Caco-2 (cell line): ENCODE measurements at places on chromosomes 2 and 18.

- DNase-seq = no peak
Observed at GRCh38 chr2:71361631-71362030, 30.0 kb downstream of the ZNF638 start.

GRCh38 chr18:2847317-2848246 is 776 bp downstream of the EMILIN2 start:
- no peak for DNase-seq

DNA sequence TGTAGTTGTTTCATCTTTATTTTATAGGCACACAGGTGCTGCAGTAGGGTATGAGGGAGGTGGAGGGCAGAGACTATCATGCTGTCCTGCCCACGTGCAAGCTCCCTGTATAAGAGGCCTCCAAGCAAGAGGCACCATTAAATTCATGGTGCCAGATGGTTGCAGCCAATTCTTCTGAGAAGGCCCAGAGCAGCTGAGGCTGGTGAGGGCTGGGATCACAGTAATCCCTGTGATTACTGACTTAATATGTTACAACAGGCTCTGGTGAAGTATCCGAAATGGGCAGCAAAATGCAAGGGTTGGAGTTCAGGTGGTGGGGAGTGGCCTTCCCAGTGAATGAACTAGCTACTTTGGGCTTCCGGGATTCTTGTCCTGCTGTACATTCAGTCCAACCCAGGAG is 191.9 kb upstream of the SMAD2 start:
- DNase-seq = no peak

DNA sequence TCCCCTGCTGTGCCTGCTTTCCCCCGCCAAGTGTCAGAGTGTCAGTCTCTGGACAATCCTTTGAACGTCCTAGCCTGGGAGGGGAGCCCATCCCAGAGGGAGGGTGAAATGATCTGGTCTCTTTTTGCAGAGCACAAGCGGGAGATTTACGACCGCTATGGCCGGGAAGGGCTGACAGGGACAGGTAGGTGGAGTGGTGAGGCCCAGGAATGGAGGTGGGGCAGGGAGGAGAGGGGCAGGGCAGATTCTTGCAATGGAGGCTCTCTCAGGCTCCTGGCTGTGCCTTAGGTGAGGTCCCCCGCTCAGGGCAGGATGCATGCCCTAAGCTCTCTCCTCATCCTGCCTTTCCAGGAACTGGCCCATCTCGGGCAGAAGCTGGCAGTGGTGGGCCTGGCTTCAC is 2.4 kb downstream of the DNAJB2 start:
- no peak for DNase-seq

GRCh38 chr18:80183273-80184050 is 63.9 kb downstream of the PARD6G start:
- DNase-seq = no peak

GRCh38 chr2:10906926-10907625 is 4.7 kb upstream of the KCNF1 start:
- DNase-seq = no peak

- DNase-seq = no peak
Observed at GRCh38 chr2:176004934-176005333, 2.9 kb upstream of the LNPK start.

DNA sequence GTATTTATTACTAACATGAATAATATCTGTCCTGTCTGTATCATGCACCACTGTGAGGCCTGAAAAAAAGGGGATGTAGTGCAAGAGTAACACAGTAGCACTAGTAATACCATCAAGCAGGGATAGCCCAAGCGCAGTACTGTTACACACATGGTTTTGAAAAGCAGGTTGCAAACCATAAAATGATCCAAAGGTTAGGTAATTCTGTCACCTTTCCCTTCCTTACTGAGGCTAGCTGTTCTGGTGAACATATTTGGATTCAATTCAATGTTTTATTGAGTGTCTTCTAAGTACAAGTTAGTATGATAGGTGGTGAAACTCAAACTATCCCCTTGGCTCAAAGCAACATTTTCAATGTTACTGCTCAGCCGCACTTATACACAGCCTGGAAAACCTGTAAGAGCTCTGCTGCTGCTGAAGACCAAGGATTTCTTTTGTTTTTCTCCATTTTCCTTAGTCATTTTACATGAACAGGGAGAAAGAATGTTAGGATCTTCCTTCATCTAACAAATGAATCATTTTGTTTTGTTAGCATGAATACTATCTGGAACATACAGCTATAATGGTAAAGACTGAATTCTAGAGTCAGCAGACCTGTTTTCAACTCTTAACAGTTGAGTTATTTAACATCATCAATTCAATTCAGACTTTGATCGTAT is 102.5 kb upstream of the ITPRID2 start:
- no peak for DNase-seq

GRCh38 chr18:61643884-61644647 is 248.7 kb downstream of the RNF152 start:
- DNase-seq = no peak

DNA sequence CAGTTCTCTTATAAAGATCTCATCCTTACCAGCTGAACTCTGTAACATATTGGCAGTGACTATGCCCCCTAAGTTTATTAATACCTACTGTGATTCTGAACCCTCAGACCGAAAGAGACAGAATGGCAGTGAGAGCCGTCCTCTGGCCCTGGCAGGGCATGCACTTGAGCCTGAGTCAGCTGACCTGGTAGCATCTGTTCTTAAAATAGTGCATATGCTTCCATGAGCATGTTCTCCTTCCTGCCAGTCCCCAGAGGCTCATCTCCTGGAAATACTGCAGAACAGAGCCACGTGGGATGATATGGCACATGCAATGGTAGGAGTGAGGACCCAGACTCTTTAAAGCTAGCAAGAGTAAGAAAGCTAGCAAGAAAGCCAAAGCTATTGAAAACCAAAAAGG is 59.0 kb downstream of the RASGRP3 start:
- no peak for DNase-seq

DNA sequence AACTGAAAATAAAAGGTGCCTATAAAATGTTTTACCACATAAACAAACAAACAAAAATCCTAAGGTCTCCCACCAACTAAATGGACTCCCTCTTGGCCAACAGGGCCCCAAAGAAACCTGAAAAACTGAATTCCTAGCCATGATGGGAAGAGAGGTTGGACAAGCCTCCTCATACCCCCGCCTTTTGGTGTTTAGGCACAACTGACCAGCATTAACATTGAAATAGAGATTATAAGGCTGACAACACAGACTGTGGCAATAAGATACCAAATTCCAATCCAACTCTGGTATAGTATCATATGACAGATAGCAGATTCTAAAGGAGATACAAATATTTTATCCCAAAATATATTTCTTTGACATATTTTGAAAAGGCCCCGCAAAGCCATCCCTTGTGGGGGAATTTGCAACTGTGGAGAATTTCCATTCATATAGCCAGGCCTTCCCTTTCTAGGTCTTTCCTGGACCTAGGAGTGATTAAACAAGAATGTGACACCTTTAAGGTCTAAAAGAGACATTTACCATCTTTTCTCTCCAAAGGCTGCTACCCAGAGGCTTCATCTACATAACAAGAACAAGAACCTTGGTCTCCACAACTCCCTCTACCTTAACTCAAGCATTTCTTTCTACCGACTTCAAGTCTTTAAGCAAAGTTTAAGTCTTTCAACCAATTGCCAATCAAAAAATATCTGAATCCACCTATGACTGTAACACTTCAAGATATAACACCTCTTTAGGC is 80.0 kb downstream of the CHN1 start:
- DNase-seq = no peak

- DNase-seq = no peak
Observed at GRCh38 chr2:100766806-100767205, 53.1 kb upstream of the NPAS2 start.

DNA sequence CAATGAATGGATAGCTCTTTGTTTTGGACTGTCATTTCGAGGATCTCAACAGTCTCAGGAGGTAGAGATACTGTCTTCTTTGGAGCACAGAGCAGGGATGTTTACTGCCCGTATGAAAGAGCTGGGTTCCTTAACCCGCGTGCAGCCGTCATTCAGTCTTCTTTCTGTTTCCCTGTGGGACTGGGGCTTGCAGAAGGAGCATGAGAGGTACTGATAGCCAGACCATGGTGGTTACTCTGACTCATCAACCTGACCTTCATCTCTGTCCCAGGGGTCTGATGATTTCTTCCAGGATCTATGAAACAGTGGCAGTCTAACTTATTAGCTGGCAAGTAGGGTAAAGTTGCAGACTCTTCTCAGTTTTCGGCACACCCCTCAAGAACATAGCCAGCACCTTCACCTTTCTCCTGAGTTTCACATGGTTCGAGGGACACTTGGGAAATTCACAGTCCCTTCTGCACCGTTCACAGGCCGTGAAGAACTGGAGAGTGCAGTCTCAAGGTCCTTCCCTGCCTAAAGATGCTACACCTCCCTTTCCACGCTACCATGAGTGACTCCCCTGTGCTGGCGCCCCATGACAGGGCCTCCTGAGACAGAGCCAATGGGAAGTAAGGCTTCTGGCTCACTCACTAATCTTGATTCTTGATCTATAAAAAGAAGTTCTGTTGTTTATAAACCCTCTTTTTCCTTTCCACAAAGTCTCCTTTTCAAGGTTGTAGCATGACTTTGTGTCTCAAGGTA is 226.2 kb downstream of the MC4R start:
- DNase-seq = no peak

GRCh38 chr18:70382017-70382416 is 93.2 kb downstream of the SOCS6 start:
- no peak for DNase-seq

DNA sequence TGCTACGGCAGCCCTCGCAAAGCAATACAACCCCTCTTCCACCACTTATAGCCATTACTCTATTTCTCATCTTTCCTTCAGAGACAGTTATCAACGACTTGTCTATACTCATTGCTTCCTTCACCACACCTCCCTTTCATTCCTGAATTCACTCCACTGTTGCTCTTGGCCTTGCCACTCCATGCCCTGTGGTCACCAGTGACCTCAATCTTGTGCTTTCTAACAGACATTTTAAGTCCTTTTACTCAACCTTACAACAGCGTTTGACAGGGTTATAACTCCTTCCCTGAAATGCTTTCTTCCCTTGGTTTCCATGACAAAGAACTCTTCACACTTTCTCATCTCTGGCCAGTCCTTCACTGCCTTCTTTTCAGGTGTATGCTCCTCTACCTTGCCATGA is 90.6 kb upstream of the CCDC141 start:
- DNase-seq = no peak

DNA sequence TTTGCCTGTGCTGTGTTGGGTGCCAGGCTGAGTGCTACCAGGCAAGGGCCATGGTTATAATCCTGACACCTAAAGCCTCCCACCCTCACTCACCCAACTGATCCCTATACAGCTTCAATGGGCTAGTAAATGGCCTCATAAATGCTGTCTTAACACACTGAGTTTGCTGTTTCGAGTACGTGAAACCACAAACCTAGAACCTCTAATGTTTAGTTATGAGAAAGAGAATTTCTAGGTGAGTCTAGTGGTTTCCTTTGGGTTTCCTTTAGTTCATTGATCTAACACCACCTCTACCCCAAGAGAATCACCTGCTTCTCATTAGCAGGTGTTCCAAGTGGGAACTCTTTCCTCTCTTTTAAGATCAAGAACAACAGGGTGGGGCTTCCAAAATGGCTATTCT is 172.0 kb downstream of the MC4R start:
- DNase-seq = no peak

GRCh38 chr2:97868986-97869721 is 126.6 kb downstream of the TMEM131 start:
- peak; percentile 53 for DNase-seq

- no peak for DNase-seq
Observed at GRCh38 chr2:10971888-10972260, 60.1 kb downstream of the KCNF1 start.

DNA sequence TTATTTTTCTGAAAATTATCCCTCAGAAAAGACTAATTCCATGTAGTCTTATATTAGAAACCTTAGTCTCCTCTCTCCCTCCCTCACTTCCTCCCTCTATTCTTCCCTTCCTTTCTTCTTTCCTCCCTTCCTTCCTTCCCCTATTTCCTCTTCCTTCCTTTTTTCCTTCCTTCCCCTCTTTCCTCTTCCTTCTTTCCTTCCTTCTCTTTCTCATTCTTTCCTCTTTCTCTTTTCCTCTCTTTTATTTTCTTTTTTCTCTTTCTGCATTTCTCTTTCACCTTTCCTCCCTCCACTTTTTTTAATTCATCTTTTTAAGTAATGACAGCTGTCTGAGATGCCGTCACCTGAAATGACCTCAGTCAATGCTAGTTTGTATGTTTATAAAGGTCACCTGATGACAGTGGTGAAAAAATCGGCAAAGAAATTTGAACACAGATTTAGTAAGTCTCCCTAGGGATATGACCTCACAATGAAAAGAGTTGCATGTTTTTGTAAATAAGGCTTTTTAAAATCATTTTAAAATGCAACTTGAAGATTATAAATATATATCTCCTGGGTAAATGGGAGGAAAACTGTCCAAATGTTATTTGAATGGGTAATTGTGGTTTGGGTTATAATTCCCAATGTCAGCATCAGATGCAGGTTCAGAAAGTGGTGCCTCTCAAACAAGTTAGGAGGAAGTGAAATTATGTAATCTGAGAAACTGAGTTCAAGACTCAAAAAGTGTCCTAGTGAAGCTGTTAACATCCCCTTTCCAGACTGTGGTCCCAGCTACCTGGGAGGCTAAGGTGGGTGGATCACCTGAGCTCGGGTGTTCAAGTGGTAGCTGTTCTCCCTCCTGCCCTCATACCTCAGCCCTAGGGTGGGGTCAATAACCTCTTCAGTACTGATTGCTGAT is 90.3 kb upstream of the ST3GAL5 start:
- peak; percentile 7 for DNase-seq

- DNase-seq = no peak
Observed at GRCh38 chr2:195470622-195471021, 186.4 kb upstream of the SLC39A10 start.

DNA sequence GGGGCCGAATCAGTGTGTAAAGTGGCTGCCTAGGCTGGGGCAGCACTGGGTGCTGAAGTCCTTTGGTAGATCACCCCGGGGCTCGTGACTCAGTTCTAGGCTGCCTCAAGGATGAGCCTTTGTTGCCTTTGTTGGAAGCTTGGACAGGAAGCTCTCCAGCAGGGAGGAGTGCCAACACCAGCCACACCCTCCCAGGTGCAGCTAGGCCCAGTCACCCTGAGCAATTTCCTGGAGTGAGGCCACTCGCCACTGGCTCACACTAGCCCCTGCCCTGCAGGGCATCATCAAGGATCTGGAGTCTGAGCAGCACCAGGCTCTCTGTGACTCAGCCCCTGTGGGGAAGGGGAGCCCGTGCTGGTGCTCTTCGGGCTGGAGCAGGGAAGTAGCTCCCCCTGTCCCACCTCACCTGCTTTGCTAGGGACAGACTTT is 6.7 kb upstream of the SDC1 start:
- no peak for DNase-seq
